ENCODE measurements at places on chromosomes 11 and 22.

DNA sequence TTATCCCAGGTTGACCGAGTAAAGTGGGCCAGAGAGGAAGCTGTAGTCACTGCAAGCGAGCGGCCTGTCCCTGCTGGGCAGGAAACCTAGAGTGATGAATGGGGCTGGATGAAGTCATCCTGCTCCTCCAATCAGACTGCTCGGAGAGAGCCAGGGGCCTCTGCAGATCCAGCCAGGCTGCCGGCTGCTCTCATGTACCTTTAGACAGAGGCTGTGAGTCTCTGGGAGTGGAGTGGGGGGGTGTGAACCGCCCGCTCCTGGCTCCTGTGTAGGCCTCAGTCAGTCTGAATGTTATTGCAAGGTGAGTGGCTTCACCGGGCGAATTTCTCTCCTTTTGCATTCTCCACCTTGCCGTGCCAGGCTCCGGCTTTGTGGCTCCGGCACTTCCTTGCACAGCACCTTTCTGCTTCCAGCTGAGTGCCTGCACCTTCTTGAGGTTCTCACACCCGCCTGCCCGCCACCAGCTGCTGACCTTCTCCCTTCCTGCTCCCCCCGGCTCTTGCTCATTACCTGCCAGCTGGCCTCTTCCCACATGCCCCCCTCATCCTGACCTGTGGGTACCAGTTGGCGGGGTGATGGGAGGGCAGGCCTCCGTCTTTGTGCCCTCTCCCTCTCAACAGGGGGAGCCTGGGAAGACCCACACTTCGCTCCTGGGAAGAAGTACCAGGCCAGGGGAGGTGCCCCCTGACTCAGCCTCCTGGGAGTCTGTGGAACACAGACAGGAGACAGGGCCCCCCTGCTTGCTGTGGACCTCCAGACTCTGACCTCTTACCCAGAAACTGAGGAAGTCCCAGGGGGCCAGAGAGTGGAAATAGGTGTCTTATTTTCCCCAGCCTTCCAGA, 79.9 kb downstream of the GRAMD1B start:
- no peak for DNase-seq

DNA sequence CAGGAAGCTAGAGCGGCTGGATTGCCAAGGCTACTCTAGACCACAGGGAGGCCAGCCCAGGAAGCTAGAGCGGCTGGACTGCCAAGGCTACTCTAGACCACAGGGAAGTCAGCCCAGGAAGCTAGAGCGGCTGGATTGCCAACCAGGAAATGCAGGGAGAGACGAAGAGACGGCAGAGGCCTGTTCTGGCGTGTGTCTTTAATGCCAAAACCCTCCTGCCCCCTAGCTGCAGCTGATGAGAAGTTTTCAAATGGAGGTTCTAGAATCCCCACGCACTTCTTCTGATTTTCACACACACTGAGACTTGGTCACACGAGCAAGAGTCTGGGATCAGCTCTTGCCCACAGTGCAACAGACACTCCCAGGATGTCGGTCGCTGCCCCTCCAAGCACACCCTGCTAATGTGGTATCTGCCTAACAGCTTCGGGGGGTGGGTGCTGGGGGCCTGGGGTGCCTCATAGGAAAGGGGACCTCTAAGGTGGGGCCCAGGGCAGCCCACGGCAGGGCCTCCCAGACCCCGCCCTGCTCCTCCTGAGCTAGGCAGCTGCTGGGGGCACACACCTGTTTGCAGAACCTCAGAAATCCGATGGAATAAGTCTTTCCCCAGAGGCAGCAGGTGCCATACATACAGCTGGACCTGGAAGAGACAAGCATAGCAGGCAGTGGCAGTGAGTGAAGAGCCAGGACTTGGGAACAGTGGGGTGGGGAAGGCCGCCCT, 28.5 kb downstream of the MAFF start:
- DNase-seq, result no peak

DNA sequence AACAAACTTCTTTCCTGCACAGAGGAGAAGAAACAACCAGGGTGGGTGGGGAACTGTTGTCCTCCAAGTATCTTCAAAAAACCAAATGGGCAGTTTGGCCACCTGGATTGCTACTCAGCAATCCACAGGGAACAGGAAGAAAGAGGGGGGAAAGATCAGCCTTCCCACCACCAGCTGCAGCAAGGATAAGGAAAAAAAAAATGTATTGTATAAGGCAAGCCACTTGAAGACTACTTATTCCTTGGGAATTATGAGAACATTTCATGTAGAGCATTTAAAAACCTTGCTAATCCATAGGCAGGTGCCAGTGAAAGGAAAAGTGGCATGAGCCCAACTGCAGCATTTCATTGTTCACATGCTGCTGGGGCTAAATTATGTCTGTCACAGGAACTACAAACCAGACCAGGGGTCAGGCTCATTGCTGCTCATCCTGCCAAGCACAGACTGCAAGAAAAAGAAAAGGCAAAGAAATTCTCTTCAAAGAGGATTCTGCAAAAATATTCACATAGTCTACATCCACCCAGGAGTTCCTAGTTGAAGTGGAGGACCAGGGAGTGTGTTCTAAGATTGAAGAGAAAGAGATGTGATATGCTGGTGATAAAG, 2.2 kb downstream of the RAB30 start:
- no peak for DNase-seq

GRCh38 chr22:30564045-30564760, 10.3 kb downstream of the GAL3ST1 start:
- DNase-seq, result no peak

GRCh38 chr11:15918212-15918611, 438.1 kb downstream of the SOX6 start:
- no peak for DNase-seq

GRCh38 chr11:62708793-62709192, 1.3 kb downstream of the GNG3 start:
- no peak for DNase-seq

DNA sequence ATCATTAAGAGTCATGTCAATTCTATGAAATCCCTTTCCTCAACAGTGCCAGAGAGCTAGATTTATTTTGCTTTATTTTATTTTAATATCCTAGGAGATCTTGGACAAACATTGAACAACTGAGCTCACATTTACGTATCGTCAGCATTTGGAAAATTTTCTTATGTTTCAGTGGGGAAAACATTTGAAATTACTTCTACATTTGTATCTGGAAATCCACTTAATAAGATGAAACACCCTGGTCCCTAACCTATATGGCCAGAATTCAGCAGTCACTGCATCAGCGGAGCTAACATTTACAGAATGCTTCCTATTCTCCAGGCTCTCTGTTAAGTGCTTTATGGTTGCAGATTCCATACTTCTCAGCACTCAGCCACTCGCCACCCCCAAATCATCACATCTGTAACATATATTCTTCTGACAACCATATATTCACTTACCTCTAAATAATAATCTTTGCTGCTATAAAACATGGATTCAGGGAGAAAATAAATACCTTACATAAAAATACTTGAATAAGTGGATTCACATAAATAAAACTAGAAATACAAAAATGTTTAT, 773.9 kb downstream of the JRKL start:
- DNase-seq, result no peak

DNA sequence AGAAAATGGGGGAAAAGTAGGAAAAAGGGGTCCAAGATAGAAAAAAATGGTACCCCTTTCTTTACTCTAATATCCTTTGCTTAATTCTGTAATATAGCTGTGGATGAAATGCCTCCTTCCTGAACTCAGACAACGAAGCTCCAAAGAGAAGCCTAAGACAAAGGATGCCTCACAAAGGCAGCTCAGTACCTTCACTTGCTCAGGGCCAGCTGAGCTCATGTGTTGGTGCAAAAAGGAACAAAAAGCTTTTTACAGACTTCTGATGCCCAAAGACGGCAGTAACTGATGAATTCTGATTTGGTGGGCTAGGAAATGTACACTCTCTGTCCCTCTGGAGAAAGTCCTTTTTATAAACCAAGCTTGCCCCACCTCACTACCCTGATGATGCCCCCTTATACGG, 77.5 kb downstream of the DENND5A start:
- DNase-seq, result no peak

- DNase-seq, result no peak
These were observed 70.2 kb downstream of the DBX1 start for GRCh38 chr11:20089796-20090653.

- no peak for DNase-seq
These were observed 66.2 kb downstream of the ALX4 start for GRCh38 chr11:44243595-44244343.

- no peak for DNase-seq
These were observed 115.0 kb upstream of the CD82 start for GRCh38 chr11:44450295-44450932.

DNA sequence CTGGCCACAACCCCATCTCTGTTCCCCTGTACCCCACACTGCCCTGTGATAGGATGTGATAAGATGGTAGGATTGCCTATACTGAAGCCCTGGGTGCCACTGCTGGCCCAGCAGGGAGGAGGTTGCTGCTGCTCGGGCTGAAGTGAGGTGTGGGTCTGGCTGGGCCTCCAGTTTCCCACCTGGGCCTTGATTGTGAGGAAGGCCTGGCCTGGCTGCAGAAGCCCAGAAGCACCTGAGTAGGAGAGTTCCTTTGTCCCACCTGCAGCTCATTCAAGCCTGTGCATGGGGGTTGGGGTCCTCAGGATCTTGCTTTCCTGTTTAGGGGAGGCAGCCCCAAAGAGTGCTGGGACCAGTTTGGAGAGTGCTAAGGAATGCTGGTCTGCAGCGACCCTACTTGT, 3.3 kb downstream of the ST3GAL4 start:
- no peak for DNase-seq

GRCh38 chr11:33551051-33551450, 149.6 kb downstream of the C11orf91 start:
- DNase-seq, result no peak

- DNase-seq, result peak; percentile 72
These were observed 23.9 kb upstream of the ZC3H12C start for GRCh38 chr11:110069158-110069737.

DNA sequence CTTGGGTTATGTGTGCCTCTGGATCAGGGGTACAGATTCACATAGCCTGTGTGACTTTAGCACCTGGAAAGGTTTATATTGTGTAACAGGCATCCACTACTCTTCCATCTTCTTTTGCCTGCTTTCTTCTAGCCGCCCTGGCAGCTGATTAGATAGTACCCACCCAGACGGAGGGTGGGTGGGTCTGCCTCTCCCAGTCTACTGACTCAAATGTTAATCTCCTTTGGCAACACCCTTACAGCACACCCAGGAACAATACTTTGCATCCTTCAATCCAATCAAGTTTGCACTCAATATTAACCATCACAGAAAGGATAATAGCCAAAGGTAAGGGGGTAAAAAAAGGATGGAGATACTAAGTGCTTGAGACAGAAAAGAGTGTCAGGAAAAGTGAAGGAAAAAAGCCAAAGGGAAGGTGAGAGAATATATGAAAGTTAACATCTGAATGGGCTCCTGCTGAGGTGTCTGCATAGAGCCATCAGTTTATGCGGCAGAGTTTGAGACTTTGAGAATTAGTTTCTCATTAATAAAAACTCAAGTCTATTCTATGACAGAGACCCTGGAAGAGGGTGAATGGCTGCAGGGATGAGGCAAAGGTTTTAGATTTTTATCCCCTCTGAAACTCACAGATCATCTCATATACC, 2.6 kb upstream of the OR51B6 start:
- no peak for DNase-seq
